C1 segment of cervical spinal cord (tissue), 14 donors: ENCODE measurements at places on chromosomes 1 and 21.

DNA sequence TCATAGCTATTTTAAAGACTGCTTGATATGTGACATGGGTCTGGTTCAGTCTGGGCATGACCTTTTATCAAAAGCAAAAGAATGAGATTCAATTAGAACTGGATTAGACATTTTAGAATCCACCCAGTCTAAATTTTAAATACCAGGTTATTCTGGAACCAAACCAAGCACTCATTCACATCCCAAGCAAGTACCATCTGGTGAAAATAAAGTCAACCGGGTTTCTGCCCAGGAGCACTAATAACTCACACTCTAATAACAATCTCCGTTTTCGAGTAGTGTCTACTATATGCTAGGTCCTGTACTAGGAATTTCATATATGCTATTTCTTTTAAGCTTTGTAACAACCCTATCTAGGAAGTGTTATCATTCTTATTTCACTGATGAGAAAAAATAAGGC is 30.6 kb downstream of the ZNHIT6 start:
- no peak for DNase-seq

DNA sequence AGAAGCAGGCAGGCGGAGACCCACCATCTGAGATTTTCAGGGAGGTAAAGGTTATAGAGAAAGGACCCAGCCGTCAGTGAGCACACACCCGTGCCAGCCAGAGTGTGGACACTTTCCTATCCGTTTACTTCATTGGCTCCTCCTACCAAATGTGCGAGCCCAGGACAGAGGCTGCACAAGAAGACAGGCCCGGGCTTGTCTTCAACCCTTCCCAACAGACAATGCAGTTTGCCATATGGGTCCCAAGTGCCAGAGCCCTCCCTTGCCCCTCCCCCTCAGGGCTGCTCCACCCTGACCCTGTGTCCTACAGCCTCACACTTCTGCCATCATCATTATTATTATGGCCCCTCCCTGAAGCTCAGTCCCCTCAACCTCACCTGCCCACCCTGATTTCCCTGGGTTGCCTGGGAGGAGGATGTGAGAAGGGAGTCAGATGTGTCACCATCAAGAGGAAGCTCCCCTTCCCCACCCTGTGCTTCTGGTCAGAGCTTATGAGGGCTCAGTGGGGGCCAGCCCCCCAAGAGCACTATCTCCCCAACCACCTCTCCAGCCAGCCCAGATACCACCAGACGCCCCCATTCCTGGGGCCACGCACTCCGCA is 9.4 kb downstream of the LAPTM5 start:
- DNase-seq, result no peak

DNA sequence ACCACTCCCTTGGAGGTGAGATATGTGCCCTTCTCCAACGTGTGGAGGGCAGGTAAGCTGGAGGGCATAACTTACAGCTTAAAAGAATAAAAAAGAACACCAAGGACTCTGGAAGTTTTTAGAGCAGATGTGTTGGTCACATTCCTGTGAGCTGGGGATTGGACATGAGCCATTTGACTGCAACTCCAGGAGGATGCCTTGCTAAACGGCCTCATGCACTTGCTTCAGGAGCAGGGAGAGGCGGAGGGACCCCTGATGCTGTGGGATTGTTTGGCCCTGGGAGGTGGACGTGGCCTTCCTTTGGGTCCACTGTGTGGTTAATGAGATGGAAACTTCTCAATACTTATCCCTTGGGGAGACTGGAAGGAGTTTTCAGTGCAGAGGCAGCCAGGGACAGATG is 185.6 kb downstream of the RHOU start:
- no peak for DNase-seq

GRCh38 chr1:156554971-156555370 is 17.4 kb downstream of the IQGAP3 start:
- DNase-seq, result no peak

DNA sequence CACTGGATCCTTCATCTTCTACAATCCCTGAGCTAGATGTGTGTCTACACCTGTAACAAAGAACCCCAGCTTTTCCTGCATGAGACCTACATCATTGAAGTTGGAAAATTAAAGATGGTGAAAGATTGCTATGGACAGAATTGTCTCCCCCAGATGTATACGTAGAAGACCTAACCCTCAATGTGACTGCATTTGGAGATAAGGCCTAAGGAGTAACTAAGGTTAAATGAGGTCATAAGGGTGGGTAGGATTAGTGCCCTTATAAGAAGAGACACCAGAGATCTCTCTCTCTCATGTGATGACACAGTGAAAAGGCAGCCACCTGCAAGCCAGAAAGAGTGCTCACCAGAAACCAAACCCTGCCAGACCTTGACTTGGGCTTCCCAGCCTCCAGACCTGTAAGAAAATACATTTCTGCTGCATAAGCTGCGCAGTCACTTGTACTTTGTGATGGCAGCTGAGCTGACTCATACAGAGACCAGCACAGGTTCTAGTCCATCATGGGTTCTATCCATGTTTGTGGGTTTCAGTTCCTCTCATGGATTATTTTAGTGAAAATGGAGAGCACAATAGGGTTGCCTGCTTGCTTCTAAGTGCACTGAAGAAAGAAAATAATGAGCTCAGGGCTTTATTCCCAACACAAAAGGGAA is 180.8 kb downstream of the TPR start:
- DNase-seq, result no peak

- DNase-seq, result no peak
Measured at GRCh38 chr1:145953861-145954260, 4.0 kb downstream of the LIX1L start.

GRCh38 chr1:236173174-236173767 is 30.9 kb downstream of the GPR137B start:
- DNase-seq, result no peak

GRCh38 chr1:203359010-203359571 is 8.2 kb upstream of the FMOD start:
- DNase-seq, result no peak

DNA sequence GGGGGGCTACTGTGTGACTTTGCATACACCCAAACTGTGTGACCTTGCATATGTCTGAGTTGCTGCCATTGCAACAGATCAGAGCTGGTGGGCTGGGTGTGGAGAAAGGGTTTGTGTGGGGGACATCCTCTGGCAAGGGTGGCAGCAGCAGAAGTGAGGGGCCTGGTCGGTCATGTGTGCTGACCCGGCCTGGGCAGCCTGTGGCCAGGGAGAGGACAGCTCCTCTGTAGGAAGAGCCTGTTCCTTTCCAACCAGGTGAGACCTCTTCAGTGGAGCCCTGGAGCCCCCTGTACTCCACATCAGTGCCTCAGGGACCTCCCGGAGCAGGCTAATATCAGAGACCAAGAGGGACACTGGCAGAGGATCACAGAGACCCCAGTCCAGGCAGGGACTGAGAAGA is 8.3 kb downstream of the PCSK9 start:
- DNase-seq, result no peak

GRCh38 chr1:196774603-196775002 is at the start of gene CFHR3:
Gene CFHR3 (plus strand): TSS chr1:196774840. CDS start chr1:196774887, 47 bp downstream.
- DNase-seq, result no peak

DNA sequence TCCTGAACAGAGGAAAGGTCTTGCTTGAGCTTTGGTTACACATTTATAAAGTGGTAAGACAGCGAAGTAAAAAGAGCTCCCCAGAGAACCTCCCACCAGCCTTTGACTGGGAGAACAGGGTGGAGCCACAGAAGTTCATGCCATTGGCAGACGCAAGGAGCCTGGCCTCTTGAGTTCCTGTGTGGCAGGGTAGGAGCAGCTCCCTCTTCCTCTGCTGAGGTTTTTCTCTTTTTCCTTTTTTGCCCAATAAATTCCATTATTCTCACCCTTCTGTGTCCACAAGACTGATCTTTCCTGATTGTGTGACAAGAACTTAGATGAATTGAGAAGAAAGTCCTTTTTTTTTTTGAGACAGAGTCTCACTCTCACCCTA is 4.3 kb downstream of the THEM4 start:
- no peak for DNase-seq

GRCh38 chr1:173798078-173798477 is 26.4 kb upstream of the DARS2 start:
- DNase-seq, result no peak

DNA sequence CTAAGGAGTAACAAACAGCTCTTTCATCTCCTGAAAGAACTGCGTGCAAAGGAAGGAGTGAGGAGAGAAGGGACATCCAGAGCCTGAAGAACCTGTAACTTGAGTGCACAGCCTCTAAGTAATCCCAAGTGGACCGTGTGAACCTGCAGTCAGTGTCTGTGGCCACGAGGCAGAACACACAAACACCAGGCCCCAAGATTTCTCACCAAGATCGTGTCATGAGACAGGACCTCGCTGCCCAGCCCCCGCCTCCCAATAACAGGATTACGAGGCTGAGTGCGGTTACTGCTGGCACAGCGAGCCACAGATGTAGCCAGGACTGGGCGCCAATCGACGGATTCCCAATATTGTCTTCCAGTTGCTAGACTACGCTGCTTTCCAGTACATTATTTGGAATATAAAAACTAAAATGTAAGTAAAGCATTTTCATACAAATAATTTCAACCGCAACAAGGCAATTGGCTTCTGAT is 101.3 kb upstream of the SLC25A33 start:
- DNase-seq, result no peak

DNA sequence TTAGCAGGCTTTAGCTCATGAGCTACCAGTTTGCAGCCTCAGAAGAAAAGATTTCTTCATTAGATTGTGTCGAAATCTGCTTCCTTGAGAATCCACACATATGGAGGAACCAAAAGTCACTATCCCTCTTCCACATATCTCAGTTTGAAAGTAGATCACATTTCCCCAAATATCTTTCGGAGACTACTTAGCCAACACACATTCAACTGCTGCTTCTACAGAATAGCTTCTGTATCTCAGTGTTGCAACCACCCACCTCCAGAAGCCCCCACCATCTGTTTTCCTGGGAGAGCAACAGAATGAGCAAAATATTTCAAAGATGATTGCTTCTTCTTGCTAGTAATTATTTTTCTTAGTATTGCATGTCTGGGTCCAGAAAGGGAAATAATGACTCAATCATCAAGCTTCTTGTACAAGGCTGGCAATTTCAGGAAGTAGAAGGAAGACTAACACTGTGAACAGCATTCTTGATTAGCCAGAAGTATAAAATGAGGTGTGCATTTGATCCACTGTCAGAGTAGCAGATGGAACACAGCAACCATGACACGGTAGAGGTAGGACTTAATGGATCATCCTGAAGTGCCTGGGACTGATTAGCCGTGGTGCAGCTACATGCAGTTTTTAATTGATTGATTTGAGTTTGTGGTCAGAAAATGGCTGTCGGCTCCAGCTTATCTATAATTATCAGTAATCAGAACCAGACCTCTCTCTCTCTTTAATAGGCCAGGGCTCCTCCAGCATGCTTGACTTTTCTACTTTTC is 24.9 kb downstream of the ZC3H11B start:
- no peak for DNase-seq

- no peak for DNase-seq
Measured at GRCh38 chr1:151326619-151327222, 495 bp downstream of the PI4KB start.

- peak; percentile 60 for DNase-seq
Measured at GRCh38 chr1:67685558-67686266, 711 bp downstream of the GADD45A start.

DNA sequence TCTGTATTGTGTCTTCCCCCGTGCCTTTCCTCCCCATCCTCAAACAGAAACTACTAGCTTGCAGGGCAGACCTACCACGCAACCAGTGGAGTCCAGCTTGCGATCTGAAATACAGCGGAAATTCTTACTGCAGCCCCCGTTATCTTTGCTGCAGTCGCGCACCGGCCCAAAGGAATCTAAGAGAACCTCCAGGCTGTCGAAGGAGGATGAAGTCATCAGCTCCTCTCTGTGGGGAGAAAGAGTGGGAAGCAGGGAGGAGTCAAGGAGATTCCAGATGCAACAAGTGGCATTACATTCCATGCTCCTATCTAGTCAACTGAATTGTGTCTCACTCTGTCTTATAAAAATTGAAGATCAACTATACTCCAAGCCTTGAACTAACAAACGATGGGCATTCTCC is 206.9 kb downstream of the ASTN1 start:
- DNase-seq, result no peak

- DNase-seq, result no peak
Measured at GRCh38 chr1:205241366-205242030, 13.8 kb downstream of the TMCC2 start.

- no peak for DNase-seq
Measured at GRCh38 chr21:26847002-26847401, 1.8 kb upstream of the ADAMTS1 start.

DNA sequence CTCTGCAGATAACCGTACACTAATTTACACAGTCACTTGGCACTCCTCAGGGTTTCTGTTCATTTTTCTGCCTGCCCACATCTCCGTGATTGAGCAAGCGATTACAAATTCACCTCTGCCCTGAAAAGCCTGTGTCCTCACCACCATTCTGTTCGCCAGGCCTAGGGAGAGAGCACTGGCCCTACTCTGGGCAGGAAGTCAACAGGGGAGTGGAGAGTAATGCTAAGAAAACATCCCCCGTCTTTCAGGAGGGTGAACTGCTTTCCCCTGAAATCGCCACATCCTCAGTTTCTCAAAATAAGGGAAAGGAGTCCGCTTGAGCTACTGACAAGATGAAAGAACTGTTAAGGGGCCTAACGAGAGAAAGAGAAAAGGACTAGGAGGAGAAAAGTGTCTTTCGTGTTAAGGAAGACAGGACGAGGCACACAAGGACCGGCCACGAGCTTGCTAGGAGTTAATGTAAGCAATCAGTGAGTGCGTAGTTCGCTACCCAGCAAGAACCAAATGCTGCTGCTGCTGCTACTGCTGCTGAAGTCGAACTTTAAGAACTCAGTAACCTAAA is 632 bp downstream of the PEX19 start:
- no peak for DNase-seq

DNA sequence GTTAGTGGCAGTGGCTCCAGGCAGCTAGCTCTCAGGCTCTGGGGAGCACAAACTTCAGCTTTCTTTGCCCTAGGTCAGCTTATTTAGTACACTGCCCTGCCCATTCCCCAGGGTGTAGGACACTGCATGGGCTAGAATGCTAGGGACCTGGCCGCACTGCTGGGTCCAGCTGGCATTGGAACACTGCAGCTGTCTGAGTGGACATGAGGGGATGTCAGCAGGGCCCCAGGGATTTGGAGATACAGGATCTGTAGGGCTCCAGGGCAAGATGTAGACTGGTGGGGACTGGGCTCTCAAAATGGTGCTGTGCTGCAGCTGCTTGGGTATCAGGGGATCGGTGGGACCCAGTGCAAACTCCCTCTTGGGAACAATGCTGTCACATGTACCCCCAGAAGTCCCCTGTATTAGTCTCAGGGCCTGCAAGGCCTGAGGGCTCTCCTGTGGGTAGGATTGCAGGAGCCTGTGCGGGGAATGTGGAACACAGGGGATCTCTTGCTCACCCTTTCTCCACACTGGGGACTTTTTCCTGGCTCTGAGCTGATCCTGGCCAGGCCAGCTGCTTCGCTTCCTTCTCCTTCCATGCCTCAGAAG is 25.2 kb upstream of the TTC22 start:
- DNase-seq, result no peak
